ENCODE measurements at places on chromosomes 1 and 21.

GRCh38 chr1:171180670-171181069 is 4.4 kb upstream of the FMO2 start:
- DNase-seq: no peak

DNA sequence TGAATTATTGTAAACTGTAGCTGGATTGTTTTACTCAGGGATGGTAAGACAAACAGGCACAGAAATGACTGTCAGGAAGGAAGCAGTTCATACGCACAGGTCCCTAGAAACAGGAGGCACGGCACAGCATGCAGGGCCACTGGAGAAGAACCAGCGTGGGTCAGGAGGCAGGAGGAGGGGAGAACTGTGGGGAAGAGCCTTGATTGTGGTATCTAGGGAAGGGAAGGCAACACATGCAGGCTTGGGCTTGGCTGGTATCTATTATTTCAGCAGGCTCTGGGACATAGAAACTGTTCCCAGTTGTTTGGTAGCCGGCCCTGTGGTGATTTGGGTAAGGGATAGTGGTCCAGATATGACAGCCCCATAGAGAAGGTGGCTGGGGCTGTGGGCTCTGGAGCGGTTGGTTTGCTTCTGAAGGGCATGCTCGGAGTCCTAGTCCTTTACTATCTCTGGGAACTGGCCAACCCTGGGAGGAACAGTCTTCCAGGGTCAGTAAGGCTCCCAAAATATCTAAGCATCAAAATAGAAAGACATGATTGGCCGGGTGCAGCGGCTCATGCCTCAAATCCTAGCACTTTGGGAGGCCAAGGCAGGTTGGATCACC is 43.1 kb upstream of the CCSAP start:
- no peak for DNase-seq

DNA sequence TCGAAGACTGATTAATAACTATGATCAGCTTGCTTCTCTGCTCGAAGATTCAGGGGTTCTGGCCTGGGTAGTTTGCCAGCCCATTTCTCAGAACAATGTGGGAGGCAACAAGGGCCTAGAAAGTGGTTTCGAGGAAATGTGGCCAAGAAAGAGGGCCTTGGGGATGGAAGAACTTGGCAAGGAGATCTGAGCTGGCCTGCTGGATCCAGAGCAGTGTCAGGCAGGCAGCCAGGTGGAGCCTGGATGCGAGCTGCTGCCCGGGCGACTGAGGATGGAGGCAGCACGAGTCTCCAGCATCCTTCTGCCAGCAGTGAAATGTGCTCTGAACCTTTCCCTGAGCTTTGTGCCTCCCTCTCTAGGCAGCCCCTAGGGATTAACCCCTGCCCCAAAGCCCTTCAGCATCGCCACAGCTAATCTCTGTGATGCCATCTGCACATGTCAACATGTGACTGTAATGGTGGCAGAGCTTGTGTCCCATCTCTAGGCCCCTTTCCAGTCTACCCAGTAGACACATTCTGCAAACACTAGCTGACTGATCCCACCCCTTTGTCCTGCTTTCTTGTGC is 61.0 kb upstream of the NEK2 start:
- DNase-seq: no peak

DNA sequence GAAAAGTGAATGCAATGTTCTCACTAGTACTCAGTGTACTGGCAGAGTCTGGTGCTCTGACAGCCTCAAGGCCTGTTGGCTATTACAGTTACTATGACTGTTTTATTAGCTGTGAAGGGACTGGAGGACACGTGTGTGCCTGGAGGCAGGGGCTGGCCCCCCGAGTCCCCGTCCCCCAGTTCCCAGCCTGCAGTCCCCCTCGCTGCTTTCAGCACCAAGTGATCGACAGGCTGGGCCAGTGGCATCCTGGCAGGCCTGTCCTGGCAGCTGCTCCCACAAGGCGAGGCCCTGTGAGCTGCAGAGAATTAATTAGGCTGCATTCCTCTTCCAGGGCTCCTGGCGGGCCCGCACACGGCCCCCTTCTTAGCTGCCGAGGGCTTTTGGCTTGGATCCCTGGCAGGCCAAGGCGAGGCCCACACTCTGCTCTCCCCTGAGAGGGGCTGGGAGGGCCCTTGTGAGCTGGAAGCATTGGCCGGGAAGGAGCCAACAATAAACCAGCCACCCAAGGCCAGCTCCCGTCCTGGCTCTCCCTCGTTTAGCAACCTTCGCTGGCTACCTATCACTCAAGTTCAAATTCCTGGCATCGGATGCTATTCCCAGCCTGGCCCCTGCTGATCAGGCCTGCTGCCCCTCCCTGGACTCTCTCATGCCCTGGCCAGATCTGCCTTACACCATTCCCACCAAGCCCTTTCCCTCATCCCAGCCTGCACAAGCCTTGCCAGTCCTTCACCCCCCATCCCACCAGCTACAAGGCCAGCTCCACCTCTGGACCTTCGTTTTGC is 9.8 kb downstream of the EDN2 start:
- DNase-seq: no peak

- no peak for DNase-seq
Measured at GRCh38 chr21:37093977-37094376, 20.9 kb downstream of the TTC3 start.

DNA sequence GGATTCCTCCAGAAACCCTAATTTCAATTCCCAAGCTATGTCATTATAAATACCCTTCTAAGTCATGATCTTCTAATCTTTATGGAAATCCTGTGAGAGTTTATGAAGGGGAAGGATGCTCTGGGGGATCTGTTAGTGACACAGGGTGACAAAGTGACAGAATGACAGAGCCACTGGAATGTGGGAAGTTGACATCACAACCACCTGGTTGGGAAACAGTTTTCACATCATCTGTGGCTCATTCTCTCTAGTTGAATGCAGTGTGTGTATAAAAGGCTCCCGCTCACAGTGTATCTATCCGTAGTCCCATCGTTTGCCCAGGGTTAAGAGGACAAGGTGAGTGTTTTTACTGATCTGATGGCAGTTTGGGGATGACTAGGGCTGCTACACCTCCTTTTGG is at the start of gene LCE7A:
Gene LCE7A (plus strand): TSS at position 301 of the 400 bp plus-strand sequence. CDS start 702 bp downstream, outside the sequence.
- DNase-seq: no peak

GRCh38 chr1:89350298-89350697 is 13.6 kb upstream of the GBP6 start:
- DNase-seq: no peak

Data from inflammatory macrophage (primary cell).